Endodermal cell (in vitro differentiated cells): ENCODE measurements at places on chromosomes 7 and 10. TPM values are rescaled to one million over a fixed set of nuclear protein-coding genes. Genes with fewer than 3 reads are reported as not detected.

DNA sequence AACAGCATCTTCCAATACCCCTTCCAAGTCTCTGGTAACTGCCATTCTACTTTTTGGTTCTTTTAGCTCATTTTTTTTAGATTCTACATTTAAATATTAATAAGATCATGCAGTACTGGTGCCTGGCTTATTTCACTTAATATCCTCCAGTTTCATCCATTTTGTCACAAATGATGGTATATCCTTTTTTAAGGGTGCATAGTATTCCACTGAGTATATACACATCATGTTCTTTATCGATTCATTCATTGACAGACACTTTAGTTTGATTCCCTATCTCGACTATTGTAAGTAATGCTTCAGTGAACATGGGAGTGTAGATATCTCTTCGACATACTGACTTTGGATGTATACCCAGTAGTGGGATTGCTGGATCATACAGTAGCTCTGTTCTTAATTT lies 89.7 kb downstream of the CCDC3 start:
- DNase-seq: no peak

GRCh38 chr10:43963379-43963778 lies 314.7 kb upstream of the ZNF32 start:
- DNase-seq: peak; percentile 10

The SUV39H2 gene
- 33.4 and 37.6 TPM in 2 replicates for total RNA-seq

GRCh38 chr7:138125119-138125518 lies 48.9 kb downstream of the AKR1D1 start:
- no peak for DNase-seq

- DNase-seq: no peak
These were observed 165.3 kb downstream of the USP6NL start for GRCh38 chr10:11446133-11446532.

DNA sequence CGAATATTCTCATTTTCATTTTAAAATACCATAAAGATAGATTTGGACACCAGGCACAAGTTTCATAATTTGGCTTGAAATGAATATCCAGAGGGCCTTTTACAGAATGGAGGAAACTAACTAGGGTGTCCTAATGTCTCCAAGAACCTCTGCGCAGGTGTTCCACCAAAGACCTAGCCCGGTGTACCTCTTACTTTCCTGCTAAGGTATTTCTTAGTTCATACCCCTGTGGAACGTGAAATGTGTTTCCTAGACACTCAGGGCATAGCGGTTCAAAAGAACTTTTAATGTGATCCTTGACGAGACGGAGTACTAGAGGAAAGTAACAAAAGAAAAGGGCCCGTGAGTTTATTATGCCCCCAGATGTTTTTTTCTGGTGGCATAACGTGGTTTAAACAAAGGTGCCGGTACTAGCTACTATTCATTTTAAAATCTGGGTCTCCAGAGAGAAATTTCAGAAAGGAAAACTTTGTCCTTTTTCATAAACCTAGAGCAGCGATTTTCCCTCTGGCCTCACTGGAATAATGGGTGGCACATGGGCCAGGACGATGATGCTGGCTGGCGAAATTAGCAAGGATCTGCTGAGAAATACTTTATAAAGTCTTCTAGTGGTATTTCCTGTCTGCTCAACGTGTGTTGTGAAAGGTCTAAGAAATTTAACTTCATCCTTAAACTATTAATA lies 1.4 kb downstream of the APBB1IP start:
- DNase-seq: no peak

- peak; percentile 86 for DNase-seq
These were observed 35.4 kb downstream of the TRIL start for GRCh38 chr7:28922624-28923331.

The PLAU gene
- total RNA-seq: 2.7 and 3.4 TPM in 2 replicates

DNA sequence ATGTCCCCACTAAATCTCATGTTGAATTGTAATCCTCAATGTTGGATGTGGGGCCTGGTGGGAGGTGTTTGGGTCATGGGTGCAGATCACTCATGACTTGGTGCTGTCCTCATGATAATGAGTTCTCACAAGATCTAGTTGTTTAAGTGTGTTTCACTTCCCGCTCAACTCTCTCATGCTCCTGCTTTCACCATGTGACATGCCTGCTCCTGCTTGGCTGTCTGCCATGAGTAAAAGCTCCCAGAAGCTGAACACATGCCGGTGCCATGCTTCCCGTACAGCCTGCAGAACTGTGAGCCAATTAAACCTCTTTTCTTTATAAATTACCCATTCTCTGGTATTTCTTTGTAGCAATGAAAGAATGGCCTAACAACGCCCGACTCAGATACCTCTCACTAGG lies 6.2 kb upstream of the PSTK start:
- no peak for DNase-seq

The MYL10 gene
- not detected in 3 replicates for total RNA-seq

The CCDC7 gene
- 2.6 to 4.3 TPM (median 4.3 TPM) in 3 replicates for total RNA-seq
